ENCODE measurements at places on chromosomes 13 and 19.
A peak's percentile ranks its signal among the peaks of the same experiment; 100 is the strongest.

DNA sequence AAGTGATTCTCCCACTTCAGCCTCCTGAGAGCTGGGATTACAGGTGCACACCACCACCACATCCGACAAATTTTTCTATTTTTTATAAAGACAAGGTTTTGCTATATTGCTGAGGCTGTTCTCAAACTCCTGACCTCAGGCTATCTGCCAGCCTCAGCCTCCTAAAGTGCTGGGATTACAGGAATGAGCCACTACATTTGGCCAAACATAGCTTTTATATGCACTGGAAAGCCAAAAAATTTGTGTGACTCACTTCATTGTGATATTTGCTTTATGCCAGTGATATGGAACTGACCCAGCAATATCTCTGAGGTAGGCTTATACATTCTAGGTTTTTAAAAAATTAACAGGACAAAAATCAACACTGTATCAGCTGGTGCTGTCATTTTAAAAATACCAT, 26.8 kb upstream of the ACOD1 start:
- no peak for DNase-seq

- DNase-seq = no peak
Measured at GRCh38 chr13:77740097-77740735, 42.7 kb downstream of the SLAIN1 start.

GRCh38 chr13:111530137-111530870, 209.9 kb downstream of the TEX29 start:
- DNase-seq = no peak

DNA sequence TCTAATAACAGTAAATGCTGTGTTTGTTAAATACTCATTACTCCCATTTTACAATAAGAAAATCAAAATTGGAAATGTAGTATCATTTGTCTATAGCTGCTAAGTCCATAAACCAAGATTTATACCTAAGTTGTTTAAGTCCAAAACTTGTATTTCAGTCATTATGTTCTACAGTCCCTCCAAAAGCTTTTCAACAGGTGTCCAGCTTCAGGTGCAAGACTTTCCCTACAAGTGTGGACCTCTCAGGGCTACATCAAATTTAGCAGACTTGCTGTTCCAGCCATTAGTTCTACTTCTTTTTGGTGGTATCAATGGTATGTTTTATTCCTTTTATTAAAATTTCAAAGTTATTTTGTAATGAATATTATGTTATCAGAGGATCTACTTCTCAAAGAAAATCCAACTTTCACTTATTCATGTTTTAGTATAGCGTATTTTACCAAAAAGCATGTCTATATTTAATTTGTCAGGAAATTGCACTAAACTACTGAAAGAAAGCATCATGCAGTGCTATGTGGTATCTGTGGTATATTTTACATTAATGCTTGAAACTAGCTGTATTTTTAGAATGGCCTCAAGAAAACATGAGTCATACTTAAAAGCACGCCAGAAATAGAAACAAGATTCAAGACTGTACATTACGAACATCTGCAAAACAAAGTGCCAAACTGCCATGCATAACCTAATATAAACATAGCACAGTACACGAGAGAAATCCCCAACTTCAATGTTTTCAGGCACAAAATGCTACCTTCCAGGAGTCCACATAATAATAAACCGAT, 44.5 kb downstream of the VWA8 start:
- DNase-seq = peak; percentile 76

DNA sequence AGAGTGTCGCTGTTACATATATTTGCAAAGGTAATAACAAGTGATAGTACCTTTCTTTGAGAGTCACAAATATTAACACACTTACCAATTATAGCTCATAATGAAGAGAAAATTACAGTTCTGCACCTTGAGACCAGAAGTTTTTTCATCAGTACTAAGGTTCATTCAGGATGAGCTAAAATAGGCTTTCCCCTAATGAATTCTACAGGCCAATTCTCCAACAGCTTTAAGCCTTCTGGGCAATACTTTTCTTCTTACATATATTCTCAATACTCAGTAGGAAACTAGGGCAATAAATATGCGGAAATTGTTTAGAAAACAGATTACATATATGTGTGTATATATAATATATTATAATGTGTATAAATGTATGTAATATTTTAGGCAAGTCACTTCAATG, 2672.8 kb upstream of the PCDH20 start:
- no peak for DNase-seq

- no peak for DNase-seq
Measured at GRCh38 chr13:80389073-80390038, 48.4 kb upstream of the SPRY2 start.

DNA sequence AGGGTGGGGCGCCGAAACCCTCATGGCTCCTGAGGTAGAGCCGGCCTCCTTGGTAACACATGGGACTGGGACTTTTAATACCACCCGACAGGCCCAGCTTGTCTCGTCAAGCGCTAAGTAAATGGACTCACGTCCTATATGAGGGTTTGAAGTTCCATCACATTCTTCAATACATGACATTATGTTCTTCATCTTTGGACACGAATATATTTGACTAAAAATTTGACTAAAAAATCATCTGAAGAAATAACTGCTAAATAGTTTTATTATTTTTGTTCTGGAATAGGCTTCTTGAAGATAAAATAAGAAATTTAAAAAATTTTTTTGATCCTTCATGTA, 335 bp upstream of the ZNF607 start:
- no peak for DNase-seq

- DNase-seq = no peak
Measured at GRCh38 chr19:37718304-37718703, 1.3 kb downstream of the ZNF607 start.

DNA sequence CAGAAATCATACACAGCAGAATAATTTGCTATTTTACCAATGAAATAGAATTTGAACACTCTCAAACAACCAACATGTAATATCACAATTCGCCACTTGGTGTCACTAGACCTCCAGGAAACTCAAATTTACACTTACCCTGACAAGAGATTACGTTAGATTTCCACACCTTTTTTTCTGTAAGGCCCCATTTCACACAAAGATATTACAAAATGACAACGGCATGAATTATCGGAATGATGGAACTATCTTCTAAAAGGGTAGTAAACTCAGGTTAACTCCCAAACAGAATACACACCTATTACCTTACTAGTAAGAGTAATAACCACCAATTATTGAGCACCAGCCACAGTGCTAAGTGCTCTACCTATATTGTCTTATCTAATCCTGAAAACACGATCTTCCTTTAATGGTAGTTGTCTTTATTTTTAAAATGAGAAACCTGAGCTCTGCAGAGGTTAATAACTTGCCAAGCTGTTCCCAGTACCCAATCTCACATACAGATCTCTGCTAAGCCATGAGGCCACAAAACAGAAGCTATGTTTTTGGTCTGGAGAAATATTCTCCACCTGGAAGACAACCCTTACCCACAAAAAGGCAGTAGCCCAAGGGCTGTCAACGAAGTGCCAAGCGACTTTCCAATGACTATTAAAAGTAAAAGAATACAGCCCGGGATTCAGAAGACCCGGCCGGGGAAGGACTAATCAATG, 152.4 kb downstream of the DCLK1 start:
- DNase-seq = peak; percentile 90

DNA sequence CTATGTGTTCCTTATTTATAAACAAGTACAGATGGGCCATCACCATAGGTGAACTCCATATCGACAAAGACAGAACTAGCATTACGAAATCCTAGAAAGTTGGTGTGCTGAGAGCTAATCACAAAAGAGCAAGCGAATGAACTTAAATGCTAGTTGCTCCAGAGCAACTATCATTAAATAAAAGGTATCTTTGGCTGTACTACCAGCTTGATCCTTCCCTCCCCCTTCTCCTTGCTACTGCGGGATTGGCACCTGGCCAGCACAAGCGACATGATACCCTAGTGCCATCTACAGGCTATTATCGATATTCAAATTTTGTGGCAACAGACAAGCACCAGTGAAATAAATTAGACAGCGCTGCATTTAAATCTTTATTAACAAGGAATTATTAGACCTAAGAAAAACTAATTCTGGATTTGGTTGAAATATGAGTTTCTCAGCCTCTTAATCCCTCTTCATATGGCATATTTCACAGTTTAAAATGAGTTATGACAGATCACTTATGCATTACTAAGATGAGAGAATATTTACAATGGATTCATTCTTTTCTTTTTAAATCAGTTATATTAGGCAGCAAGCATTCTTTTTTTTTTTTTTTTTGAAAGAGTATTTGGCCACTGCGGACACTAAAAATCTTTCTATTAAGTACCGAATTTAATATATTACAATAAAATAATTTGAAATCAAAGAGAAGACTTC, 5.8 kb downstream of the PCDH9 start:
- peak; percentile 94 for DNase-seq

- DNase-seq = no peak
Measured at GRCh38 chr19:7818806-7819205, 11.2 kb upstream of the EVI5L start.

DNA sequence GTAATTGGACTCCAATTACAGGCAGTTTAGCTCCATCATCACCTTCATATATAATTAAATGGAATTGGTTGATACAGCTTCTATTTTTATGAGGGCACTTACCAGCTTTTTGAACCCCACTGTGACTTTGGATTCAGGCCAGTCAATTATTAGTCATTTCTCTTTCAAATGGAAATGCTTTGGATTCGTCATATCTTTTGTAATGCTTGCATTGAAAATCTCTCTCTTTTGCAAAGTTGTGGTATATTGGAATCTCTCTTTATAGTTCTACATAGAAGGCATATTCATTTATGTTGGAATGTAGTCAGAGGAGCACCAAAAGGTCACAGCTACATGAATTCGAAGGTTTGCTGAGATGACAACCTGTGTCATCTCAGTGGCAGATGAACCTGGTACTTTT, 1074.3 kb upstream of the SLC10A2 start:
- DNase-seq = no peak

GRCh38 chr19:51440846-51441409, 17.3 kb downstream of the SIGLEC8 start:
- no peak for DNase-seq

- peak; percentile 49 for DNase-seq
Measured at GRCh38 chr13:26656919-26657318, 99.4 kb downstream of the WASF3 start.

DNA sequence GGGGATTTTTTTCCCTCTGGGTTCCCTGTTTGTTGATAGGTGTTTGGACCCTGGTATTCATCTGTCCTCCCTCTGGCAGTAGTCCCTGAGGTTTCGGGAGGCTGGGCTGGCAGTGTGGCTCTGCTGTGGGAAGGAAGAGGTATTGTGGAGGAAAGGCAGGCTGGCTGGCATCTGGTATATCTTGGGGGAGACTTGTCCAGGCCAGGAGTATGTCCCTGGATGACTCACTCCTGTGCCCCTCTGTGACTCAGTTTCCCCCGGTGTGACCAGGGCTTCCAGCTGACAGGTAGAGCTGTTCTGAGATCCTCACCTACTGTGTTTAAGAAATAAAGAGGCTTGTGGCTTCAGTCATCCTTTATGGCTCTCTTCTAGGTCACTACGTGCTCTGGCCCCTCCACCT, 14.2 kb upstream of the ZNF492 start:
- no peak for DNase-seq

- DNase-seq = peak; percentile 49
Measured at GRCh38 chr19:1945899-1946298, 4.9 kb downstream of the CSNK1G2 start.

GRCh38 chr13:84705982-84706710, 823.9 kb upstream of the SLITRK1 start:
- no peak for DNase-seq

- DNase-seq = peak; percentile 98
Measured at GRCh38 chr19:18156841-18157464, 4.0 kb downstream of the PIK3R2 start.

DNA sequence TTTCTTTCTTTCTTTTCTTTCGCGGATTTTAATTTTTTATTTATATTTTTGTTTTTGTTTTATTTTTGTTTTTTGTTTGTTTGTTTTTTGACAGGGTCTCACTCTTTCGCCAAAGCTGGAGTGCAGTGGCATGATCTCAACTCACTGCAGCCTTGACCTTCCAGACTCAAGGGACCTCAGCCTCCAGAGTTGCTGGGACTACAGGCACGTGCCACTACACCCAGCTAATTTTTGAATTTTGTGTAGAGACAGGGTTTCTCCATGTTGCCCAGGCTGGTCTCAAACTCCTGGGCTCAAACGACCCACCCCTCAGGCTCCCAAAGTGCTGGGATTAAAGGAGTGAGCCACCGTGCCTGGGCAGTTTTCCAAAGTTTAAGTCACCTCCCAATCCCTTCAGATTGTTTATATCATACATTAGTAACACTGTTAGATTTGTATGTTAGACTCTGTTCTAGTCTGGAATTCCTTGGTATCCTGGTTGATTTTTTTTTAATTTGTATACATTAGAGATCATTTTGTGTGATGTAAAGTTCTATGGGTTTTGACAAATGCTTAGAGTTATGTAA, 597.3 kb downstream of the DCT start:
- DNase-seq = peak; percentile 48

GRCh38 chr13:29621051-29621800, 25.7 kb upstream of the SLC7A1 start:
- no peak for DNase-seq

DNA sequence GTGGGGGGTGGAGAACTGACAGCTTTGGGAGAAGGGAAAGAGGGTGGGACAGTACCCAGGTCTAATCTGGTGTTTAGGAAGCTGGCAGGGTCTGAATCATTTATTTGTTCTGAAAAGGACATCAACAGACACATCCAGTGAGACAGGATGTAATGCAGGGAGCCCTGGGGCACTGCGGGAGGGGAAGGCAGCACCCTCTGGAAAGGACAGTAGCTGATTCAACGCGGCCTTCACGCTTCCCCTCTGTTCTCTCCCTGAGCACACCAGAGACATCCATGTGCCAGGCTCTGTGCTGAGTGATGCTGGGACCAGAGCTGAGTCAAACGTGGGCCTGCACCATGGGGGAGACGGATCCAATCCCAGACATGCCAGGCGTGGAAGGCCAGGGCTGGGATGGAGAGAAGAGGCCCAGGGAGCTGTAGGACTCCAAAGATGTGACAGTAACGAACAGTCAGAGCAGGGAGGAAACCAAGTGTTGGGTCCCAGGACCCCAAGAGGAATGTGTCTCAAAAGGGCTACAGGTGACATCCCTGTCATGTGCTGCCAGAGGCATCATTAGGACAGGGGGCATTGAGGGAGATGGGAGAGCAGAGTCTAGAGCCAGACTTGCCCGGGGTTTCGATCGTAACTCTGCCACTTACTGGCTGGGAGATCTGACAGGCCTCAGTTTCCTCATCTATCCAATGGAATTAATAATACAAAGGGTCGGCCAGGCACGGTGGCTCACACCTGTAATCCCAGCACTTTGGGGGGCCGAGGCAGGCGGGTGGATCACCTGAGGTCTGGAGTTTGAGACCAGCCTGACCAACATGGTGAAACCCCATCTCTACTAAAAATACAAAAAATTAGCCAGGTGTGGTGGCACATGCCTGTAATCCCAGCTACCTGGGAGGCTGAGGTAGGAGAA, 1.7 kb downstream of the ETFB start:
- DNase-seq = no peak

DNA sequence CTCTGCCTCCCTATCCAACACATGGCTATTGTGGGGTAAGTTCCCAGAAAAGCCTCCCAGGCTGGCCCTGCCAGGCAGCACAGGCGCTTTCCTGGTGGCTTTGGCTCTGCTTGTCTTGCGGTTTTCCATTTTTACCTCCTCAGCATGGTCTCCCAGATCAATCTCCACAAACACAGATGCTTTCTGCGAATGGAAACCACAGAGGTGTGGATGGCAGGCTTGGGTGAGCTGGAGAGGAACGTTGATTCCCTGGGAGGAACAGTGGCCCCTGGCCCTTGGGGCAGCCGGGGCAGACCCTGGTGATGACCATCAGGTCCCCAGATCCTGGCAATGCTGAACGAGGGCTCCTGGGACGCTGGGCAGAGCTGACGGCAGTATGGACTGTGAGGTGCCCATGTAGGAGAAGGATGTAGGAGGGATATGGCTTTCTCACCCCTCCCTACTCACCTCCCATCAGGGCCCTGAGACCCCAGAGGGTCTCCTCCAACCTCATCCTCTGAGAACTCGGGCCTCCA, 6.6 kb downstream of the C13orf46 start:
- DNase-seq = no peak

Measured in tongue (tissue), 3 donors.